Glutamatergic neuron (in vitro differentiated cells): ENCODE measurements at places on chromosomes 6 and 20. TPM values are rescaled to one million over a fixed set of nuclear protein-coding genes. Genes with fewer than 3 reads are reported as not detected.

DNA sequence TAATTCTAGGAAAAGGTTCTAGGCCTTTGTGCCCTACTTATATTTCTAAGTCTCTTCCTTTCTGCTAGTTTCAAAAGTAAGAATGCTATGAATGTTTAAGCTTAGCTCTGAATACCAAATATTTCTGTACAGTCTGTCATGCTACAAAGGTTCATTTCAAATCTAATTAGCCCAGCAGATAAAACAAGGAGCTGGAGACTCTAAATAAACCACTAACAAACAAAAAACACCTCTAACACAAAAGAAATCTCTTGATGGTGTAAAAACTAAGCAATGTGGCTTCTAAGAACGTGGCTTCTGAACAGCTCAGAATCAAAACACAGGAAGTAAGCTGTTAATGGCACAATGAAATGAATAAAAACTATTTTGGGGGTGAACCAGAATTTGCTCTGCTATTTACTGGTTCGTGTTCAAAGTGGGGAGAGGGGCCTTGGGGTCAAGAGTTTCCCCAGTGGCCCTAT is 198.3 kb downstream of the BCAS1 start:
- DNase-seq = no peak
- H3K27me3 ChIP-seq = peaks cover 2% of the 10 kb centered on the region
- no peaks in the 10 kb centered on the region for H3K36me3 ChIP-seq

ALDH8A1 gene
- 1.8 TPM for total RNA-seq

GRCh38 chr6:50979171-50979525 is 160.5 kb downstream of the TFAP2B start:
- H3K4me1 ChIP-seq = no peaks in the 10 kb centered on the region
- no peak for DNase-seq
- H3K36me3 ChIP-seq = no peaks in the 10 kb centered on the region
- no peak overlapping the region for H3K4me3 ChIP-seq
- H3K27me3 ChIP-seq = no peaks in the 10 kb centered on the region

- no peaks in the 10 kb centered on the region for H3K27me3 ChIP-seq
- no peak overlapping the region for H3K27ac ChIP-seq
- no peak overlapping the region for H3K4me3 ChIP-seq
- DNase-seq = no peak
- no peaks in the 10 kb centered on the region for H3K4me1 ChIP-seq
Observed at GRCh38 chr6:138999949-139000725, 12.1 kb upstream of the REPS1 start.

DNA sequence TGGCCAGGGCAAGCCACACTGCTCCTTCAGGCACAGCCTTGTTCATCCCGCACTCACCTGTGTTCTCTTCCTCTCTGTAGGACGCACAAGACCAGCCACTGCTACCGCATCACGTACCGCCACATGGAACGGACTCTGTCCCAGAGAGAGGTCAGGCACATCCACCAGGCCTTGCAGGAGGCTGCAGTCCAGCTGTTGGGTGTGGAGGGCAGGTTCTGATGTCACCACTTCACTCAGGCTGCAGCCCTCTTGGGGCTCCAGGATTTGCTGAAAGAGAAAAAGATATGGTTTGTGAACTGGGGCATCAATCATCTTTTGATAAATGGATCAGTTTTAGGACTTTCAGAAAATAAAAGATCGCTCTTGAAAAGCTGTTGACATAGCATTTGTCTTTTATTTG is 235.5 kb downstream of the NRN1 start:
- H3K27me3 ChIP-seq = peaks cover 8% of the 10 kb centered on the region
- peaks cover 26% of the 10 kb centered on the region for H3K36me3 ChIP-seq
- peak overlapping the region; percentile 21 for H3K27ac ChIP-seq

EPB41L2 gene
- 36.2 TPM for total RNA-seq

GRCh38 chr6:137216875-137217553 is 2.2 kb downstream of the IFNGR1 start:
- H3K4me3 ChIP-seq = peak overlapping the region; percentile 13
- no peaks in the 10 kb centered on the region for H3K36me3 ChIP-seq
- no peak overlapping the region for H3K27ac ChIP-seq
- peaks cover 4% of the 10 kb centered on the region for H3K27me3 ChIP-seq

C20orf202 gene
- not detected for total RNA-seq

GRCh38 chr20:23492292-23492691 is 1.4 kb downstream of the CST8 start:
- H3K27ac ChIP-seq = no peak overlapping the region
- no peaks in the 10 kb centered on the region for H3K36me3 ChIP-seq
- no peak for DNase-seq
- H3K4me1 ChIP-seq = no peaks in the 10 kb centered on the region

CST4 gene
- total RNA-seq = not detected

SRMS gene
- total RNA-seq = not detected

C20orf96 gene
- 61.1 TPM for total RNA-seq

- no peak for DNase-seq
- no peak overlapping the region for H3K4me3 ChIP-seq
- H3K27ac ChIP-seq = no peak overlapping the region
Observed at GRCh38 chr20:8242066-8242465, 110.0 kb downstream of the PLCB1 start.

DNA sequence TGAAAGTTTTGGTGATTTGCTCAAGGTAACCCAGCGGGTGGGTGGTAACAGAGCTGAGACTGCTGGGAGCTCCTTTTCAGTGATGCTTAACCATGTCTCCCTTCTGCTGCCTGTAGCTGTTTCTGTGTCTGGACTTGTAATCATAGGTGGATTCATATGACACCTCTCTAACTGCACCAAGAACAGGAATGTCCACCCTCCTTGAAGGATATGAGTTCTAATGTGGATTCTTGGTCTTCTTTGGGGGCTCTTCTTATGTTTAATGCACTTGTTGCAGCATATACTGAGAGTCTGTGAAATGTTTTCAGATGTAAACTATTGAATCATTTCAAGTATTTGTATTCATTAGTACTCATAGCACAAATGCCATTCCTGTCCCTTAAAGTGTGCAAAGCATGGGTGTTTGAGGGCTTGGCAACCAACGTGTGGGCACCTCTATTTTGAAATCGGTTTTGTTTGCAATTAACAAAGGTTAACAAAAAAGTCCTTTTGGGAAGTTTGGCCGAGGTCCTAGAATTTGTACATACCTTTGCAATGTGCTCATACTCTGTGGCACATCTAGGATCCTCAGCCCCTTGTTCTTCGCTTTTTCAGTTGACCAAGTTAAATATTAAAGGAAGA is 138.0 kb downstream of the SOX4 start:
- peaks cover 17% of the 10 kb centered on the region for H3K4me1 ChIP-seq
- no peak overlapping the region for H3K4me3 ChIP-seq
- H3K27me3 ChIP-seq = peaks cover 3% of the 10 kb centered on the region
- no peak overlapping the region for H3K27ac ChIP-seq
- DNase-seq = no peak
- no peaks in the 10 kb centered on the region for H3K36me3 ChIP-seq

- no peak overlapping the region for H3K27ac ChIP-seq
- H3K4me3 ChIP-seq = no peak overlapping the region
- H3K36me3 ChIP-seq = no peaks in the 10 kb centered on the region
- no peak for DNase-seq
Observed at GRCh38 chr20:8366303-8366923, 234.3 kb downstream of the PLCB1 start.

DNA sequence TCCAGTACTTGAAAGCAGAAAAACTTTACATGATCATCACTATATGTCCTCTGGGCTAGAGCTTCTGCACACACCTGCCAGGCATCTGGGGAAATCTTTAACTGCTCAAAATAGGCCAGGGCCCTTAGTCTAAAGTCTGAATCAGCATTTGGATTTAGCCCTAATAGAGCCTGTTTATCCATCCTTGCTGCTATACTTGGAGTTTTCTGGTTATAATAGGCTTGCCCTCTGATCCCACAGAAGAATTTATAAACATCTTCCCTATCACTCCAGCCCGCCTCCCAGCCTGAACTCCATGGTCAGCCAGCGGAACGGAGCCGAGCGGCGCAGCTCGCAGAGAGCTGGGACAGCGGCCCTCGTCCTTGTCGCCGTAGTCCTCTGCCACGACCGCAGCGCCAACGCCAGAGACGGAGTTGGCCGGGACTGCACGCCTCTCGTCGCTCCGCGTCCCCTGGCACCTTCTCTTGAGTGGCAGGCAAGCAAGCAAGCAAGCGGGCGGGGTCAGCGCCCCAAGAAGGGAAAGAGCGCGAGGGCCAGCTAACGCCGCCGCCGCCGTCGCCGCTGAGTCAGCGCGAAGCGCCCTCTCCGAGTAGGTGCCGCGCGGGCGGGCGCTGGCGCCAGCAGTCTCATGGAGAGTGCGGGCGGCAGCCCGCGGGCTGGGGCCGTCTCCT is 25.4 kb upstream of the ASIP start:
- peaks cover 5% of the 10 kb centered on the region for H3K27me3 ChIP-seq
- no peak overlapping the region for H3K4me3 ChIP-seq
- H3K36me3 ChIP-seq = peaks cover 6% of the 10 kb centered on the region
- H3K4me1 ChIP-seq = no peaks in the 10 kb centered on the region
- peak; percentile 85 for DNase-seq

- no peaks in the 10 kb centered on the region for H3K4me1 ChIP-seq
- H3K36me3 ChIP-seq = no peaks in the 10 kb centered on the region
- DNase-seq = no peak
- H3K4me3 ChIP-seq = no peak overlapping the region
- H3K27me3 ChIP-seq = peaks cover 3% of the 10 kb centered on the region
Observed at GRCh38 chr6:1479095-1479494, 89.7 kb downstream of the FOXF2 start.

GRCh38 chr6:43972179-43972912 is 154.9 kb downstream of the MRPL14 start:
- peaks cover 9% of the 10 kb centered on the region for H3K27me3 ChIP-seq
- H3K36me3 ChIP-seq = no peaks in the 10 kb centered on the region
- no peak for DNase-seq
- no peak overlapping the region for H3K4me3 ChIP-seq
- no peak overlapping the region for H3K27ac ChIP-seq
- H3K4me1 ChIP-seq = no peaks in the 10 kb centered on the region

DNA sequence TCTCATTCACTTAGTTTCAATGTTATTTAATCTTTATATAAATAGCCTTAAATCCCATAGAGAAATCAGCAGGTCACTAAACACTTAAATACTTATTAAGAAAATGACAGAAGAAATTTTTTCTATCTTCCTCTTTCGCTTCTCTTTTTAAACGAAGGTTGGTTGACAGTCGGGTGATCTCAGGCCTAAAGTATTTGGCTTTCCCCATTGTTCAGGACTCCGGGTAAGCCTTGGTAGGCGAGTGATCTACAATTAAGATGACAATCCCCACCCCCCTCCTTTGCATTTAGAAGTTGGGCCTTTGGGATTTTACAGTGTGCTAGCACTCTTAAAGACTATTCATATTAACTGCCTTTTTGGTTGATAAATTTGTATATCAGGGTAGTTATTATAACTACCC is 19.7 kb upstream of the UTRN start:
- H3K4me3 ChIP-seq = no peak overlapping the region
- DNase-seq = no peak
- H3K27me3 ChIP-seq = no peaks in the 10 kb centered on the region
- no peaks in the 10 kb centered on the region for H3K36me3 ChIP-seq
- H3K27ac ChIP-seq = no peak overlapping the region

GRCh38 chr20:37243937-37244571 is 17.6 kb downstream of the GHRH start:
- no peaks in the 10 kb centered on the region for H3K36me3 ChIP-seq
- DNase-seq = no peak
- no peaks in the 10 kb centered on the region for H3K27me3 ChIP-seq
- peaks cover 2% of the 10 kb centered on the region for H3K4me1 ChIP-seq
- no peak overlapping the region for H3K4me3 ChIP-seq

- H3K27ac ChIP-seq = no peak overlapping the region
- no peaks in the 10 kb centered on the region for H3K36me3 ChIP-seq
- H3K4me1 ChIP-seq = peaks cover 21% of the 10 kb centered on the region
- H3K4me3 ChIP-seq = no peak overlapping the region
Observed at GRCh38 chr20:34978092-34978744, 22.6 kb downstream of the MYH7B start.

TMEM151B gene
- total RNA-seq = 51.3 TPM

GRCh38 chr6:151698931-151699700 is 108.4 kb upstream of the ESR1 start:
- no peaks in the 10 kb centered on the region for H3K27me3 ChIP-seq
- no peak overlapping the region for H3K4me3 ChIP-seq
- no peak overlapping the region for H3K27ac ChIP-seq

DNA sequence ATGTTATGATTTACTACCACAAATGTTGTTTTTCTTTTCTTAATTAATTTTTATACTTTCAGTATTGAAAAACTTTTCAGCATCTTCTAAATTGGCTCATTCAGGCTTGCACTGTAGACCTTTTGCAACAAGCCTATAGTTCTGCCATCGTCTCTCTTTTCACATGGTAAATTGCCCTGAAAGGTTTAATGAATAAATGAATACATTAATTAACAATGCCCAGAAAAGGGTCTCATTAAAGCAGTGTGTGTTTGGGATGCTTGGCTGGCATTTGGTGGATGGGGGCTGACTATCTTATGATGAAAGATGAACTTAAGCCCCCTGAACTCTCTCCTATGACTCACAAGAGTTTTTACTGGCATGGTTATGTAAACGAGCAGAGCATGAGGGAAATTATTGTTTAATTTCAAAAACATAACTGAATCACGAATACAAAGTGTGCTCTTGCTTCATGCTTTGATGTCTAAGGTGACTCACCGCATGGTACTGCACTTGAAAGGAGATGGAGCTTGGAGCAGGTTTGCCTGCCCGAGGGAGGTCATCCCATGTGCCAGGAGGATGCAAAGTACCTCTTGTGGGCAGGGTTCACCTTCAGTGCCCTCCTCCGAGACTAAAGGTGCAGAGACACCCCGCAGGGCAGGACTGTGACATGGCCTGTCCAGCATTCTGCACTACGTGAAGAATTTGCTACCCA is 13.8 kb upstream of the PCK1 start:
- H3K27ac ChIP-seq = no peak overlapping the region
- H3K4me3 ChIP-seq = no peak overlapping the region

- no peak overlapping the region for H3K4me3 ChIP-seq
- peaks cover 4% of the 10 kb centered on the region for H3K27me3 ChIP-seq
- H3K4me1 ChIP-seq = no peaks in the 10 kb centered on the region
- H3K36me3 ChIP-seq = peaks cover 4% of the 10 kb centered on the region
Observed at GRCh38 chr20:51586005-51586440, 43.5 kb upstream of the NFATC2 start.

- H3K4me1 ChIP-seq = peaks cover 6% of the 10 kb centered on the region
- H3K27ac ChIP-seq = no peak overlapping the region
- H3K36me3 ChIP-seq = peaks cover 7% of the 10 kb centered on the region
- no peak for DNase-seq
- H3K4me3 ChIP-seq = no peak overlapping the region
- peaks cover 7% of the 10 kb centered on the region for H3K27me3 ChIP-seq
Observed at GRCh38 chr6:169959136-169960002, 207.9 kb downstream of the ERMARD start.
